Small intestine (tissue), 16 donors: ENCODE measurements at places on chromosomes 13 and 19.

- DNase-seq: no peak
Observed at GRCh38 chr13:43682701-43683100, 104.1 kb downstream of the ENOX1 start.

- DNase-seq: no peak
Observed at GRCh38 chr19:35474104-35474503, 16.2 kb downstream of the KRTDAP start.

DNA sequence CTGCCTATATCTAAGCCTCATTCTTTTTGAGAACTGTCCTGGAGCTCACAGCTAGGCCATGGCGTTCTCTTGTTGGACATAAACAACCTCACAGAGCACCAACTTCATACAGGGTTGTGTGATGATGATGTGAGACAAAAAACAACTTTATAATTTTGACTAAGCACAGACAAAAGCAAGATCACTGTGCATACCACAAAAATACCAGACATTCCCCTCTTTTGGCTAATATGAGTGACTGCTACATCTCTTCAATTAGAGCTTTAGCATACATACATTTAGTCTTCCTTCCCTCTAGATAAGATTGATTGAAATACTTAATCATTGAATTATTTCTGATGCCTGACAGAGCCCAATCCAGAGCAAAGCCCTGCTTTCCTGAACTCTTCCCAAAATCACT is 8.3 kb downstream of the MAB21L1 start:
- DNase-seq: no peak

GRCh38 chr13:74093691-74094090 is 40.5 kb downstream of the KLF12 start:
- DNase-seq: no peak

- no peak for DNase-seq
Observed at GRCh38 chr19:3607303-3608078, 816 bp upstream of the TBXA2R start.

DNA sequence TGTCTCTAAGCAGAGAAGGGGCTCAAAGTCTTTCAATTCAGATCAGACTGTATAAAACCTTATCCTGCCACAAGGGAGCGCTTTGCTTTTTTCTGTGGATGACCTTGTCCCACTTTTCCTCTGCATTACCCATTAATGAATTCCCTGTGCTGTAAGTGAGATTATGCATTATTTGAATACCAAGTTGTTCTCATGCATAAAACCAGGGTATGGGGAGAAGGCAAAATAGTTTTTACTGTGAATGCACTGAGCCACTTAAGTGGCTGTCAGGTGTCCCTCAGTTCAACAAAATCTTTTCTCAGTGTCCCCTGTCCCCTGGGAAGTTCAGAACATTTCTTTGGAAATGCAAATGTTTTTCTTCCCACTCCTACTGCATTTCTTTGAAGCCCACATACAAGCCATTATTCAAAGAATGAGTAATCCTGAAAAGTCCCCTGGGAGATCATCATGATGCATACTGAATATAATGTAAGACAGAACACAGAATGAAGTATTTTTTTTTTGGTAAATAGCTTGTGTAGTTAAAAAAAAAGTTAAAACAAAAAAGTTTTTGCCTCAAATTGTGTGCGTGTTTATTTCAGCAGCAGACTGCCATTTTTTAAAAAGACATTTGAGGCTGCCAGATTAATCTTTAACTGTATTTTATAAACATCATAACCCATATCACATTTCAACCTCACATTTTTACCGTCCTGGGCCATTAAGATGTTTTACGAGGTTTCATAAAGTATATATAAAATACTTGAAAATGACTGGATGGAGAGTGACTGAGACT is 506.7 kb upstream of the PCDH9 start:
- peak; percentile 1 for DNase-seq

GRCh38 chr19:39403331-39404312 is 3.0 kb upstream of the ZFP36 start:
- DNase-seq: peak; percentile 98

DNA sequence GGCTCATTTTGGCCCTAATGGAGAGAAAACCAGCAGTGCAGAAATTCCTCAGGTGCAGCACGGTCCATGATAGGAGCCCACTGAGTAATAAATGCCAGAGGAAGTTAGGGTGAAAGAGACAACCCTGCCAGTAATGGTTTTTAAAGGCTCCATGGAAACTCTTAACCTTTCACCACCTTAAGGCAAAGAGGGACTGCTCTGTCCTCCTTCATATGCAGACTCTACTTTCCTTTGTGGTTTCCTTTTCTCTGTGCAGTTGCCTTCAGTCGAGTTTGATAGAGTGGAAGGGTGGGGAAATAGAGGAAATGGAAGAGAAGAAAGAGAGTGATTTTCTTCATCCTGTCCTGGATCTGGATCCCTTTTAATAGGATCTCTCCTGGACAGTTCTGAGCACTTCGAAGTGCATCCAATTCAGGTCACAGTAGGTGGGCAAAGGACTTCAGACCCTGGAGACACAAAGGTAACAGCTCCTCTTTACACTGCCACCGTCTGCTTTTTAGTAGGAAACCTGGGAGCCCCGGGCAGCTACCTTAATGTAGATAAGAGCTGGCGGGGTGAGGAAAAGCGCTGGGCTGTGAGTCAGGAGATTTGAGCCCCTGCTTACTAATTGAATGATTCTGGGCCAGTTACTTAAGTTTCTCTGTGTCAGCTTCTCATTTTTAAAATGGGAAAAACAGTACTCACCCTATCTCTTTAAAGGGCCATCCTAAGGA is 294.8 kb downstream of the KCNRG start:
- peak; percentile 15 for DNase-seq

DNA sequence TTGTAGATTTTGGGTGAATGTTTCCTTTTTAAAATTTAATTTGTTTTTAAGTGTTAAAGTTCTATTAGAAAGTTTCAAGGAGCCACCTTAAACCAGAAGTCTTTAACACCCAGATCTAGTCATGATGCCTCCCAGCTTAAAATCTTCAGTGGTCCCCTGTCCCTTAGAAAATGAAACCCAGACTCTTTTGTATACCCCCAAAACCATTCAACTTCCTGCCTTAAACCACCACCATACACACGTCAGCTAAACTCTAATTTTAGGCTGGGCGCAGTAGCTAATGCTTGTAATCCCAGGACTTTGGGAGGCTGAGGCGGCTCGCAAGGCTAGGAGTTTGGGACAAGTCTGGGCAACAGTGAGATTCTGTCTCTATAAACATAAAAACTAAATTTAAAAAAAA is 37.9 kb downstream of the N4BP2L1 start:
- peak; percentile 25 for DNase-seq

DNA sequence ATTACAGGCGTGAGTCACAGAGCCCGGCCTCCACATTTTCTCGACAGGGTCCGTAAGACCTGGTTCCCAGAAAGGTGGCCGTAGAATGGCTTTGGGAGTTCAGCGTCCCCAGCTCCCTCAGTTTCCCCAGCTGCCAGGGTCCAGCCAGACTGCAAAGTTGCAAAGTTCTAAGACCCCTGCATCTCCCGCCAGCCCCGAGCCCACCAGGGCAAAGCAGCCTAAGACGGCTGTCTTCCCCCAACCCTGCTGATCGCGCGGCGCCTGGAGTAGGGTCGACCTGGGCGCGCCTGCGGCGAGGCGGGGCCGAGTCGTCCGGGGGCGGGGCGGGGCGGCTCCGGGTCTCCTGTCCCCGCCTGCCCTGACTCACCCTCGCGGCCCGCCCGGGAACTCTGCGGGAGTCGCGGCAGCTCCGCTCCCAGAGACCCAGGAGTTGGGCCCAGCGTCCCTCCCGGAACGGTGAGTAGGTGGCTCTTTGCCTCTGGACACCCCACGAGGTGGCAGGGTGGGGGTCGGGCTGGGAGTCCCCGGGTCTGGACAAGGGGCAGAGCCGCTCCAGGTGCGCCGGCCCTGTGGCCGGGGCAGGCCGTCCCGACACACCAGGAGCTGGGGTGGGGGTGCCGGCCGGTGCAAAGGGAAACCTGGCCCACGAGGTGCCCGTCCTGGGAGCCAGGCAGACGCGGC is at the start of gene LRRC8E:
Gene LRRC8E (plus strand): TSS at position 366 of the 681 bp plus-strand sequence. CDS start 7,094 bp downstream, outside the sequence.
- peak; percentile 80 for DNase-seq
